ENCODE measurements at places on chromosomes 1 and 21. TPM values are rescaled to one million over a fixed set of nuclear protein-coding genes. Genes with fewer than 3 reads are reported as not detected.
A peak's percentile ranks its signal among the peaks of the same experiment; 100 is the strongest.

- no peak for DNase-seq
Measured at GRCh38 chr1:52544665-52545525, 8.0 kb downstream of the TUT4 start.

GRCh38 chr1:205662135-205662738, 18.1 kb downstream of the SLC45A3 start:
- DNase-seq: no peak

DNA sequence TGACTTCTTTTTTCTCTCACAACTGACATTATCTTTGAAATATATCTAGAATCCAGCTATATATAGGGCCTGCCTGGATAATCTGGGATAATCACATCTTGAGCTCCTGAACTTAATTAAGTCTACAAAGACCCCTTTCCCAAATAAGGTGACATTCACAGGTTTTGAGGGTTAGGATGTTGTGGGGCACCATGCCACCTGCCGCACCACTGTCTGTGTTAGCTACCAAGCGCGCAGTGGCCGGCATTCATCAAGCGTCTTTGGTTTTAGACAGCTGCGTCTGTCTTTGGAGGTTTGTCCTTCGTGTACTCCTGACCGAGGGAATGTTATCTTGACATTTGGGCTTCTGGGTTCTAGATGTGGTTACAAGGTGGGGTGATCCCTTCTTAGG, 7.5 kb downstream of the TRAPPC10 start:
- no peak for DNase-seq

DNA sequence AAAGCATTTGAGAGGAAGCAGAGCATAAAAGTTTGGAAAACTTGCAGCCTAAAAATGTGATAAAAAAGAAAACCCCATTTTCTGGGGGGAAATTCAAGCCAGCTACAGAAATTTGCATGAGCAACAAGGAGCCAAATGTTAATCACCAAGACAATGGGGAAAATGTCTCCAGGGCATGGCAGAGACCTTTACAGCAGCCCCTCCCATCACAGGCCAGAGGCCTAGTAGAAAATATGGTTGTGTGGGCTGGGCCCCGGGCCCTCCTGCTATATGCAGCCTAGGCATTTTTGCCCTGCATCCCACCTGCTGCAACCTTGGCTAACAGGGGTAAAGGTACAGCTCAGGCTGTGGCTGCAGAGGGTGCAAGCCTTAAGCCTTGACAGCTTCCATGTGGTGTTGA, 299.6 kb upstream of the NCAM2 start:
- DNase-seq: no peak

DNA sequence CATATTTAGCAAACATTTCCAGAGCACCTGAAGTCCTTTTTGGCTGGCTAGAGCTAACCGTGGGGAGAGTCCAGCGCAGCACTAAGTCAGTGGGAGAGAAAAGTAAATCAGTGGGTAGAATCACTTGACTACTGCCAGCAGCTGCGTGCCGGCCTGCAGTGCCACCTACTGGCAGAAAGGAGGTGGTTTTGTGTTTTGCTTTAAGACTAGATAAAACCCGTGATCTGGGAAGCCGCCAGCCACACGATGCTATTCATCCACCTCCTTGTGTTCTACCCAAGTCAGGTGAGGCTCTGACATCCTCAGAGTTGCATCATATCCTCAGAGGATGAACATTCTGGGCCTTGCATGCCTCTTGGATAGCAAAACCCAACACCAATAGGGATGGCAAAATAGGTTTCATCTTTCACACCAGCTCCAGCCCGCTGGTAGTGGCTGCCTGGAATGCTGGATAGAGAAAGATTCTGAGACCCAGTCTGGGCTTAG, 14.1 kb upstream of the HEYL start:
- peak; percentile 85 for DNase-seq

GRCh38 chr1:47684518-47684917, 246.7 kb downstream of the FOXD2 start:
- no peak for DNase-seq

DNA sequence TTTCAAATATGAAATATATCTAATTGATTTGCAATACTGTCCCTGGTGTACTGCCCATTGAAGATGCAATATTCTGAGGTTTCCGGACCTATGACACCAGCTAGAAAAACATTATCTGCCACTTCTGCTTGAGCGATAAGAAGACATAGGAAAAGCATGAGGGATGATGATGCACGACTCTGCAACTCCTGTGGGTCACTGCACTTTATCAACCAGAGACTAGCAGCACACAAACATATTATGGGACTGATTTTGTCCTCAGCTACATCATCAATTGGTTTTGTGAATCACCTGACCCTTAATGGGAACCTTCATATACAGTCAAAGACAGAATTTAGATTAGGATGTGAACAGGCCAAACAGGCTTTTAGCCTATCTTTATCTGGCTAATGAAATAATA, 13.8 kb upstream of the KCNA3 start:
- DNase-seq: no peak

DNA sequence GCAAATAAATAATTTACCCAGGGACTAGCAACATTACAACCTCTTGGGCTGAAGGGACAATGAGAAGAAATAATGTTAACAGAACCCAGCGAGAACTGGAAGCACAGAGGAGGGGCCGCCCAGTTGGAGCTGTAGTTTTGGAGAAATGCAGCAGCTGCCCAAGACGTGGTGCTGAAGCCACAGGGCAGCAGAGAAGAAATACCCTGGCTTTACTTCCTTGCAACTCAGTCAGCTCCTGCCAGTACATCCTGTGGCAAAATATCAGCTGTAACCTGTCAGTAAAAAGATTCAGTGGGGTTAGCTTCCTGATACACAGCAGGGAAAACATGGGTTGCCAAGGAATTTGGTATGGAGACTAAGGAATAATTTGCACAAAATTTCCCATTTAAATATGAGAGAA, 283.6 kb upstream of the USP25 start:
- no peak for DNase-seq

GRCh38 chr1:30328401-30329262, 394.8 kb downstream of the MATN1 start:
- no peak for DNase-seq

The ANGEL2 gene
- total RNA-seq: 32.9 TPM

The ARHGEF10L gene
- 34.1 TPM for total RNA-seq

The CHIT1 gene
- total RNA-seq: 751 TPM

The TNNI3K gene
- total RNA-seq: 1.3 TPM

The C1orf94 gene
- total RNA-seq: not detected

The TCHHL1 gene
- not detected for total RNA-seq
